ENCODE measurements at places on chromosomes 5 and 9.
A peak's percentile ranks its signal among the peaks of the same experiment; 100 is the strongest.

GRCh38 chr5:10478436-10478835 lies 36.8 kb downstream of the ROPN1L start:
- DNase-seq, result no peak

DNA sequence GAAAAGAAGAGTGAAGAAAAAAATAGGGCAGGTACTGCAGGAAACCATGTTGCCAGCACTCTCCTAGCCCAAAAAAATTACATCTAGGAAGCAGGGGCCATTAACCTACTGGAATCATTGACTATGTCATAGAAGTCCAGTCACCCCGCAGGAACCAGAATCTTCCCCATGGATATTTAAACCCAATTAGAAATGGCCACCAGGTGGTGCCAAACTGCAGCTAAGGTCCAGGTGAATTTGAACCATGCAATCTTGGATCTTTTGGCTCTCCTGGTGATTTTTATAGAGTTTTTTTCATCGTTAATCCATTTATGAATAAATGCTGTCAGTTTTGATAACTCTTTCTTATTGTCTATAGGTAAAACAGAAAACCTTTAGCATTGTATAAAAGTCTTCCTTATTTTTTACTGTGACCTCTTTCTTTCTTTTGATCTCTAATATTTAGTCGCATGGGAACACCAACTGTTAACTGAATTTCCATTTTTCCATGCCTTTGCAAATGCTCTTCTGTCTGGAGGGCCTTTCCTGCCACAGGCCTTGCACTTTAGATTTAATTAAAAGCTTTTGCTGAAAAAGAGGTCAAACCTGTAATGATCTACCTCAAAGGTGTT lies 147.5 kb upstream of the FGF10 start:
- no peak for DNase-seq

GRCh38 chr9:23258569-23258968 lies 567.5 kb downstream of the ELAVL2 start:
- DNase-seq, result no peak

DNA sequence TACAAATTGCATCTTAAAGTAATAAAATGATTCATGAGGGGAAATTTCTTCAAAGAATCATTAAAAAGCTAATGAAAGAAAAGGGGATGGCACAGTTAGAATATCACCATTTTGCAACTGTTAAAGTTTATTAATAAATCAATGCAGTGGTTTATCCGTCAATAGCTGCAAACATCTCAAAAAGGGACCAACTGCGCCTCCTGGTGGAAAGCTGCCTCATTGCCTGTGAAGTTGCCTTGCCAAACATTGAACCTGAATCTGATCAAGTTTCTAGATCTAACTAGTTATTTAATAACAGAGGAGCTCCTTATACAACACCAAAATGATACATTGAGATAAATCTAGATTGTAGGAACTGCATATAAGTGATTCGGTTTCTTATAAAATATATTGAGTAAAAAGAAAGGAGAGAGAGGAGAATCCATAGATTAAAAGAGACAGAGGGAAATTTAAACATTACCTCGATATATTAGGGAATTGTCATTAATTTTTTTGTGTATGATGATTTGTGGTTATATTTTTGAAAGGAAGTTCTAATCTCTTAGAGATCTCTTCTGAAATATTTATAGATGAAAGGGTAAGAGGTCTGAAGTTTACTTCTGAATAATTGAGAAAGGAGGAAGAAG lies 6.9 kb upstream of the NDUFB6 start:
- DNase-seq, result peak; percentile 68

DNA sequence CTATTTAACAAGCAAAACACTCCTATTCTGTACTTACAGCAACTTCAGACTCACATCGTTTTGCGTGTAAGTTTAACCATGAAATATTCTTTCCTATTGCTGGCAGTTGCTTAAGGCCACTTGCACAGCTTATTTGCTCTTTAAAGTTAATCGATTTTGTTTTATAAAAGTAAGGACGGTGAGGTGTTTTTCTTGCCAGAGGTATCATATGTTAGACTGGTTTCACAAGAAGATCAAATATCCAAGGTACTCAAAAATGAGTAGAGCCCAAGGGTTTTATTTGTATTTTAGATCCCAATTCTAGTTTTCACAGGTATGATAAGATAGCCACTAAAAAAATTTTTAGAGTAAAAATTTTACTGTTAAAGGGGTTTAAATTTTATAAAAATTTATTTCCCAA lies 16.2 kb downstream of the CLINT1 start:
- no peak for DNase-seq

GRCh38 chr9:93292664-93293328 lies 108.9 kb downstream of the WNK2 start:
- no peak for DNase-seq

DNA sequence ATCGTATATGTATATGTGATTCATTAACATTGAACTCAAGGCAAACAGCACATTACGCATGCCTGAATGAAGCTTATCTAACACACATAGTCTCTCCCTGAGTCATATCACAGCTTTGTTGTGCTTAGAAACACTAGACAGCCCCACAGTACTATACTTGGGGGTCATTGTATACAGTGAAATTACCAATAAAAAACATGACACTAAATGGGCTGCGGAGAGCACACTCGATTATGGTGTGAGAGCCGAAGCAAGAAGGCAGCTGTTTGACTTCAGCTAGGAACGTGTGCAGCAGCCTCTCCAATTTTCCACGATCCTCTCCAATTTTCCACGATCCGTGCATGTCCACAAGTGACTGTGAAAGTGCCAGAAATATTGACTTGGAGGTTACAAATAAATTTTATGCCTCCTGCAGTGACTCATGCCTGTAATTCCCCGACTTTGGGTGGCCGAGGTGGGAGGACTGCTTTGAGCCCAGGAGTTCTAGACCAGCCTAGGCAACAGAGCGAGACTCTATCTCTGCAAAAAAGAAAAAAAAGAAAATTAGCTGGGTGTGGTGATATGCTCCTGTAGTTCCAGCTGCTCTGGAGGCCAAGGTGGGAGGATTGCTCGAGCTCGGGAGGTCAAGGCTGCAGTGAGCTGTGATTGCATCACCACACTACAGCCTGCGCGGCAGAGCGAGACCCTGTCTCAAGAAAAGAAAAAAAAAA lies 102.4 kb downstream of the DAPK1 start:
- no peak for DNase-seq

DNA sequence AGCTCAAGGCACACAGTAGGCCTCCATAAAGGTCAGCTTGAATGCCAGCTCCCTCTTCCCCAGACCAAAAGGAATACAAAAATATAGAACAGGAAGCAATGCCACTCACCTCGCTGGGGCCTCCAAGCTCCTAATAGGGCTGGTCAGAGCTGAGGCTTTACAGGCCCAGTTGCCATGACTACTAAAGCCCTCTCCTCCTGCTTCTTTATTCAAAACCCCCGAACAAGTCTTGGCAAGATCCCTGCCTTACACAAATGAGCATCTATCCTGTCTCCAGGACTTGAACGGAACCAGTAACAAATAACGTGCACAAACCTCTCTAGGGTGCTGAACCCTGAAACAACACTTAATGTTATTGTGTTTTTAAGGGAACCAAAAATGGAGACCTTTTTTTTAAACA lies 136.3 kb downstream of the SIL1 start:
- DNase-seq, result no peak

DNA sequence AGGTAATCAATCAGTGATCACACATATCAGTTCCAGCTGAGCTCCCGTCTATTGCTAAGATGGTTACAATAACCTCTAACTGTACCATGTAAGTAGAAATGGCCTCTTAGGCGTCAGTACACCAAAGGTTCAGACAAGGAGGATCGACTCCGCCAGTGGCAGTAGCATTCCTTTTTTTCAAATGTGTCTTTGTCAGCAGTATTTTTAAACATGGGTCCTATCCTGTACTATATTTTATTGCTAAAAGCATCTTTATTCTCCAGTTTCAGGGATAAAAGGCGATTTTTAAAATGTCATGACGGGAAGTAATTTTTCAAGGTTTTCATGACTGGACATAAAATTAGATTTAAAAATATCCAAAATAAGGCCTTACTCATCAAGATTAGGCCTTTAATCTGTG lies 64.8 kb upstream of the TBCA start:
- DNase-seq, result no peak

GRCh38 chr5:142242272-142242671 lies 82.5 kb downstream of the SPRY4 start:
- no peak for DNase-seq

GRCh38 chr9:70030156-70030555 lies 13.5 kb upstream of the MAMDC2 start:
- no peak for DNase-seq

GRCh38 chr9:130128251-130128650 lies 44.0 kb upstream of the NCS1 start:
- DNase-seq, result peak; percentile 66

DNA sequence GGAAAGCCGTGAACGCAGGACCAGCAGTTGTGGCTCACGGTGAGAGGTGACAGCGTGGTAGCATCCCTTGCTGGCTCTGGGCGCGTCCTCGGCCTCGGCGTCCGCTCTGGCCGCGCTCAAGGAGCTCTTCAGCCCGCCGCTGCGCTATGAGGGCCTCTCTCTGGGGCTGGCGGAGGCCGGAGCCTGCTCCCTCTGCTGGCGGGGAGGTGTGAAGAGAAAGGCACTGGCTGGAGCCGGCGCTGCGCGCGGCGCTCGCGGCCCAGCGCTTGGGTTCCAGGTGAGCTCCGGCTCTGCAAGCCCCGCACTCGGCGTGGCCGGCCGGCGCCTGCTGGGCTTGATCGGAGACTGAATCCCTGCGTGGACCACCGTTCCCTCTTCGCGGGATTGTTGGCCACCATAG lies 705.6 kb downstream of the SEMA5A start:
- DNase-seq, result no peak

DNA sequence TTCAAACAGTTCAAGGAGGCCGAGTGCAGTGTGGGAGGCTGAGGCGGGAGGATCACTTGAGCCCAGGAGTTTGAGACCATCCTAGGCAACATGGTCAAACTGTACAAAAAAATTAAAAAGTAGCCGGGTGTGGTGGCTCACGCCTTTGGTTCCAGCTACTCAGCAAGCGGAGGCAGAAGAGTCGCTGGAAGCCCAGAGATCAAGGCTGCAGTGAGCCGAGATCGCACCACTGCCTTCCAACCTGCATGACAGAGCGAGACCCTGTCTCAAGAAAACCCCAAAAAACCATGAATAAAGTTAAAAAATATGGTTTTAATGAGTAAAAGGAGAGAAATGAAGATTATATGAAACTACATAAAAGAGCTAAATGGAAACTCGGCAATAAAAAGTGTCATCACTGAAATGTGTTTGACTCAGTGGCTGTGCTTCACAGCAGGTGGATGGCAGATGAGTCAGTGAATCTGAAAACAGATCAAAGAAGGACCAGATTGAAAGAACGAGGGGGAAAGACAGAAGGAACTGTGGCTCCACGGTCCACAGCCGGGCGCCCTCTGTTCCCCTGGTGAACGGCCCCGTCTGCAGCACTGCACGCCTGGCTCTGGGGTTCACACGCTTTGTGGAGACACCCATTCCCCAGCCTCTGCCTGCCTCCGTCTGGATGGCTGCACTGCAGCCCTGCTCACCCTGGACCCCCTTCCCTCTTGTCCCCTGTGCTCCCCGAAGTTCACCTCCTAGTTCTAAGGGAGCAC lies 25.1 kb downstream of the EXD3 start:
- DNase-seq, result no peak
